Natural killer cell (primary cell): ENCODE measurements at places on chromosomes 1 and 21.

DNA sequence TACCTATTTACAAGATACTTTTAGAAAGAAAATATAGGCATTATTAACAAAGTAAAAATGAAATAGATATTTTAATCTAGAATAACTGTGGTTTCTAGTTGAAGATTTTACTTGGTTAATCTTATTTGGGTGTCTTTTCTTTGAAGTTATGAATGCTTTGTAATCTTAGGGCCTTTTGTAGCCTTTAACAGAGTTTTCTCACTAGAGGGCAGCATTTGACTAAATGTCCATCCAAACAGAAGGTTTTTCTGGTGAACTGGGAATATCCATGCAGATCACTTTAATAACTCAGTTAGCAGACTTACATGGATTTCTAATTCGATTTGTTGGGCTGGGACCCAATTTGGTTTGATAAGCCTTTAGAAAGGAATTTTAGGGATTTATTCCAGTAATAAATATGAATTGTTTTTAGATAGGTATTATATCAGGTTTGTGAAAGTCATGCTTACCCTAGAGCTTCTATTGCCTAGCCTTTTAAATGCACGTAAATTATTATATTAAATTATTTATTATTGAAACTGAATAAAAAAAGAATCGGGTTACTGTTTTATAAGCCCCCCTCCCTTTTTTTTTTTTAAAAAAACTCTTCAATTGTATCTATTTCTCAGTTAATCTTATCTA, 119.7 kb downstream of the ZNF326 start:
- DNase-seq: no peak

DNA sequence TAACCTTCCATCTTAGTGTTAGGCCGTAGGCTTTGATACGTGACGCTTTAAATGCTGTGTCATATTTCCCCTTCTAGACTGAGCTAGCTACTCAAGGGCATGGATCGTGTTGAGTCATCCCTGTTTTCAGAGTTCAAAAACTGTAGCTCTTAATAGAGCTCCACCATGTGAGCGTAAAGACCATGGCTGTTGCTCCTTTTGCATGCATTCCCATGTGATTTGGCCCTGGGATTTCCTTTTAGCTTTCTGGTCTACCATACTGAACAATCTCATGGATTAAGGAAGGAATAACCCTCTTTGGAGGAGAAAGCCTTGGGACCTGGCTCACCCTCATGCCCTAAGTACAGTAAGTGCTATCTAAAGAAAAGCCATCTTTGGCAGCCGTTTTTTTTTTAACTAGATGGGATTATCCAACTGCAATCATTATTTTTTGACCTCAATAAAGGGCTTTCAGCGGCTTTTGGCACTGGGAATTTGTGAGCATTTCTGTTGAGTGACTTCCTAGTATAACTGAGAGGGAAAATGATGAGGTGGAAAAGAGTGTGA, 76.6 kb downstream of the PLPP3 start:
- DNase-seq: no peak

DNA sequence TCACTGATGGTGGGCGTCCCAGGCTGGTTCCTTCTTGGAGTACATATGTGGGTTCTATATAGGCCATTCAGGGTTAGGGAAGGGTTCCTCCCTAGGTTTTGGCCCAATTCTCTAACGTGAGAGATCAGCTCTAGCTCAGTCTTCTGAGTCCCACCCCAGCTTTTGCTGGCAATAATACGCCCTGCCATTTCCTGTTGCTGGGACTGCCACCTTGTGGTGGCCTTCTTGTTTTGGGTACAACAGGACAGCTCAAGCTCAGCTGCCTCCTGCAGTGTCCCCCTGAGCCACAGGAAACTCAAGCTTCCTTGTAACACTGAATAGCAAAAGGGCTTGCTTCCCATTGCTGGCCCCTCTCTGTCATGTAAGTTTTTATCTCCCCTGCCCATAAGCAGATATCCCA, 77.8 kb downstream of the BACH1 start:
- DNase-seq: peak; percentile 68

- no peak for DNase-seq
Observed at GRCh38 chr1:158873141-158873540, 42.0 kb downstream of the MNDA start.

- no peak for DNase-seq
Observed at GRCh38 chr1:172582889-172583288, 49.9 kb downstream of the SUCO start.

DNA sequence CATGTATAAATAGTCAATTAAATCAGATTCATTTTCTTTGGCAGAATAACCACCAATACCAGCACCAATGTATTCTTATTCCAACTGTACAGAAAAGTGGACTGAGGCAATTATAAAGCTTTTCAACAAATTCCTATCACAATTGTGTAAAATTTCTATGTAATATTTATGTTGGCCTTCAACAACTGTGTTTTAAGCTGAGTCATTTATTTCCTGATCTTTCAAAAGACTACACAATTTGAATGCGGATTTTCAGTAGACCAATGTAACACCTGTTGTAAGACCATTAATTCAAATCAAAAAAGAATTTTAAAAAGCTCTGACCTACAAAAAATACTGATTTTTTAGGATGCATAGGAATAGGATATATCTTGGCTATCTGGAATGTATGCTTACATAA, 25.5 kb downstream of the GPATCH2 start:
- DNase-seq: no peak

DNA sequence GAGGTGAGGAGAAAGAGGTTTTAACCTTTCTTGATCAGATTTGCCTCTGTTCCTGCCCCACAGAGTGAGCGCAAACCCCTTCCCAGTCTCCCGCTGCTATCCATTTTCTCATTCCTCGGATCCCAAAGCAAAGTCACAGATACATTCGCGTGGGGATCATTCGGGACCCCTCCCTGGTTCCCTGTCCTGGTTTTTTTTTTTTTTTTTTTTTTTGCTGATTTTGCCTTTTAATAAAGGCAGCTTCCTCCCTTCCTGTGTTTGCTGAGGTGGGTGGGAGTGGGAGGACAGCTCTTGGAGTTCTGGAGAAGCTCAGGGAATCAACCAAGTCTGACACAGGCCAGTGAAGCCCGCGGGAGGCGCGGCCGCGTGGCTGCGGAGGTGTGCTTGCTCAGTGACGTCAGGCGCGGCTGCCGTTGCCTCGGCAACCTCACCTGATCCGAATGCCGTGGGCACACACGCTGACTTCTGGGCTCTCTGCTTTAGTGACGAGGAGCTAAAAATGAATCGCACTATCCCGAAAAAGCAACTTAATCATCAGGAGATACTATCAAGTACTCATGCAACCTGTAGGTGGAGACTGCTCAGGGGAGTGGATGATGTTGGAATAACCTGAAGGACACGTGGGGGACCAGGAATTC, 106.4 kb downstream of the TBX19 start:
- peak; percentile 63 for DNase-seq

DNA sequence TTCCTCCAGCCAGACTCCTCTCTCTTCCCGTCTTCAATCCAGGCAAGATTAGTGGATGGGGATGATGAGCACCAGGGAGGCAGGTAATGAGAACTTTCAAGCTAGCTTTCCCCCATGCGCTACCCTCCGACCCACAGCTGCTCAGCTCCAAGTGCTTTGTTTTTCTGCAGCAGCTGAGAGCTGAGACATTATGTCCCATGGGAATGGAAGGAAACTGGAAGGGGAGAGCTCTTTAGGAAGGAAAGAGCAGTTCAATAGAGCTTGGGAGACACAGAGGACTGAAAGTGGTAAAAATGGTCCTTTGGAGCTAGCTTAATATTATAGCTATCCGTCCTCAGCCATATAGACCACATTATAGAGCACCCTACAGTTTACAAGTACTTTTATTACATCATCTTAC, 39.8 kb downstream of the RAB3B start:
- no peak for DNase-seq

DNA sequence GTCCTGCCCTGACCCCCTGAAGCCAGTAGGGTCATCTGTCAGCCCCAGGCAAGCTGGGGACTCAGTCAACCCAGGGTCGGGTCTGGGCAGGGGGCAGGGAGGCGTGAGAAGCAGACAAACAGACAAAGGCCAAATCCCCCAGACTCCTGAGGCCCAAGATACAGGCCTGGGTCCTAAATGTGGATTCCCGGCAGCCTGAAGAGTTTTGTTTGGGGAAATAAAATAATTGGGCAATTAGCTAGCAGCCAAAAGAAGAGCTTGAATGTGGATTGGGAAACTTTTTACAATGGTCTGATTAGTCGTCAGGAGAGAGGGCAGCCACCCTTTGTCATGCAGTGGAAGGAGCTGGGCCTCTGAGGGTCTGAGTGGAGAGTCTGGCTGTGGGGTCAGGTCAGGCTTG, 4.5 kb upstream of the LEFTY2 start:
- DNase-seq: no peak

DNA sequence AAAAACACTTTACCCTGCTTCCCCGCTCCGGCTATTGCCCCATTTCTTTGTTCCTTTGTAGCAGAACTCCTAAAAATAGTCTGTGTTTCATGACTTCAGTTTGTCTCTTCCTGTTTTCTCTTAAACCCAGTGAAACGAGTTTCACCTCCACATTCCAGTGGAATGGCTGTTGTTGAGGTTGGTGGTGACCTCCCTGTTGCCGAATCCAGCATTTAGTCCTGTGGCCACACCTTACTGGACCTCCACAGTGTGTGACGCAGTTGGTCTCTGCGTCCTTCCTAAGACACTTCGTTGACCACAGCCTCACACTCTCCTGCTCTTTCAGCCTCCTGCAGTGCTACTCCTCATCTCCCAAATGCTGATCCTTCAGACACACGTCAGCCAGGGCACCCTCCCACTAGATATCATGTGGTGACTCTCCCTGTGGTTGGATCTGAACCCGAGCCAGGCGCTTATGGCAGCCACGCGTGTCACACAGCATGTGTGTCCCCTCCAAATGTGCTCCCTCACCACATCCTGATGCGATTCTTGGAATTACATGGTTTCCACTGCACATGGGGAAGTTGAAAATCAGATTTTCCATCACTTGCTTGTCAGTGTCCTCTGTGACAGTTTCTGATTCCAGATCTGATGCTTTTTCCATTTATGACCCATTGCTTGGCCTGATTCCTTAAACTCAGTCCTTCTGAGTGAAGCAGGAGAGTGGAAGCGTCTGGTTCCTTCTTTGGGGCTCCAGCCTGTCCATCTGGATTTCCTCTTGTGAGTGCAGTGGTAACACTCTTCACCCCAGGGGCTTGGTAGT, 99.1 kb upstream of the ARTN start:
- no peak for DNase-seq

GRCh38 chr1:111733183-111733991, 5.8 kb downstream of the INKA2 start:
- no peak for DNase-seq

- no peak for DNase-seq
Observed at GRCh38 chr21:42784276-42784675, 95.1 kb downstream of the WDR4 start.

GRCh38 chr1:212752934-212753497, 38.6 kb downstream of the NSL1 start:
- DNase-seq: no peak

- no peak for DNase-seq
Observed at GRCh38 chr1:205240118-205240517, 12.4 kb downstream of the TMCC2 start.

DNA sequence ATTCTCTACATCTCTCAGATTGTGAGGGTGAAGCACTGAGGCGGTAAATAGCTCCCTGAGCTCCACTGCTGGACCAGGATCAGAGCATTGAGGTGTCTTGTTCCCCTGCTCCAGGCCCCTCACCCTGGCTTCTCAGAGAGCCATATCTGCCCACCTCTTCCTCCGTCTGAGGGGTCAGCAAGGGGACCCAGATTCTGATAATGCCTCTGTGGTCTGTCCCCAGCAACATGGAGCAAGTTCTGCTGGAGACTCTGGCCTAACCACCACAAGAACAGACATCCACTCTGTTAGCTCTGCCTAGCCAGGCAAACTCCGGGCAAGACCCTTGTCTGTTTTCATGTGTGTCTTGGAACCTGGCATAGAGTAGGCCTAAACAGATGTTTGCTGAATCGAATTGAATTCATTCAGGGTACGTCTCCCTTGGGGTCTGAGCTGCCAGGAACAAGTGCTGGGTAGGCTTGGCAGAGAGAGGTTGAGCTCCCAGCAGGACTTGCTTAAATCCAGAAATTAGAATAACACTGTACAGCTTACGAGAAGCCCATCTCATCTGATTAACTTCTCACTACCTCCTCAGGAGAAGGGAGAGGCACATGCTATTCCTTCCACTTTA, 2.3 kb downstream of the TRAF5 start:
- DNase-seq: no peak

DNA sequence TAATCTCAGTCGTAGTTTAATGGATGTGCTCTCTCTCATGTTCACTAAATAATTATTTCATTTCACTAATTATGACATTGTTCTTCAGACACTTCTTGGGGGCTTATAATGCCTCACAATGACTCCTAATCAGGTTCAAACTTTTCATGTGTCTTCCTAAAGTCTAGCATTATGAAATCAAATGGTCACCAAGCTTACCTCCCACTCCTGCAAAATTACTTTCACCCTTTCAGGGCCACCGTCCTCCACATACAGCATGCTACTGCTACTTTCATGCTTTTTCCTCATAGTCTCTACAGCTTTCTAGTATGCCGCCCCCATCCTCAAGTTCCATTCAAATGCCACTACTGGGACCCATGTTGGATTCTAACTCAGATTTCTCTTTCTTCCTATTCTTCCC, 59.8 kb upstream of the C1orf53 start:
- no peak for DNase-seq

GRCh38 chr1:22292011-22292788, 149.3 kb upstream of the WNT4 start:
- DNase-seq: no peak

DNA sequence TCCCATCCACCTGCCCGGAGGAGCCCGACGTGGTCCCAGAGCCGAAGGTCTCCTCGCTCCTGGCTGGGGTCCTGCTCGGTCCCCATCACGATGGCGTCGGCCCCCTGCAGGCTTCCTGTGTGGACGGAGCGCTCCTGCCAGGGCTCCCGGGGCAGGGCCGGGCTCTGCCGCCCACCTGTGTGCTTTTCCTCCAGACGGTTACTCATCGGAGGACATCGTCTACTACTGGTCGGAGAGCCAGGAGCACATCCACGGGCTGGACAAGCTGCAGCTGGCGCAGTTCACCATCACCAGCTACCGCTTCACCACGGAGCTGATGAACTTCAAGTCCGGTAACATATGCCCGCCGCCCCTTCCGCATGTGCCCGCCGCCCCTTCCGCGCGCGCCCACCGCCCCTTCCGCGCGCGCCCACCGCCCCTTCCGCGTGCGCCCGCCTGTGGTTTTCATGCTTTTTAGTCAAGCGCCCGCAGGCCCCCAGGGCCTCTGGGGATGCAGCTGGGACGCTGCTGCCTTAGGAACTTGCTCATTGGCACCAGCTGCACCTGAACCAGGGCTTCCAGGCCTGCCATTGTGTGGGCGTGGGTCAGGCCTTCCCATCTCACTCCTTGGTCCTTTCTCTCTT, 8.9 kb downstream of the GABRD start:
- no peak for DNase-seq

DNA sequence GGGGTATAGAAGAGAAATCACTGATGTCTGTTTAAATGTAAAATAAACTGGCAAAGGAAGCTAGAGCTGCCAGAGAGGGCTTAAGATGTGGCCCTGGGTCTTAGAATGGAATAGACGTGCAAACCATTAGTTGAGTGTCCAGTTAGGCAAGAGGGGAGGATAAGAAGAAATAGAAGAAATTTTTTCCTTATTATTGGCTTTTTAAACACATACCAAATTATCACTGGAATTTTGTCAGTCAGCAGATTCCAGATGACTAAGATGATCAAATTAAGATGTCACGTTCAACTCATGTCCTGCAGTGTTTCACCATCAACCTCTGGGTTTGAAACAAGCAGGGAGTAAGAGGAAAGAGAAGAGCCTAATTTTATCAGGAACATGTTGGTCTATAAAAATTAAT, 71.6 kb upstream of the C1orf21 start:
- no peak for DNase-seq

GRCh38 chr1:59401581-59401980, 104.7 kb downstream of the FGGY start:
- DNase-seq: no peak

GRCh38 chr1:178143730-178144690, 50.1 kb downstream of the RASAL2 start:
- no peak for DNase-seq
